ENCODE measurements at places on chromosomes 3 and 15. TPM values are rescaled to one million over a fixed set of nuclear protein-coding genes. Genes with fewer than 3 reads are reported as not detected.

The PPP2R3A gene
- 10.4 TPM for total RNA-seq

The CYP1A1 gene
- not detected for total RNA-seq

The PLSCR2 gene
- 0.18 TPM for total RNA-seq

The RARB gene
- total RNA-seq: 37.2 TPM

The STT3B gene
- 116 TPM for total RNA-seq

The CLDN18 gene
- not detected for total RNA-seq

The CHRM5 gene
- not detected for total RNA-seq

The RPL39L gene
- total RNA-seq: 35.7 TPM

The GNB4 gene
- total RNA-seq: 51.2 TPM

The PGBD4 gene
- total RNA-seq: 0.58 TPM

The RARRES1 gene
- total RNA-seq: 148 TPM

The SERPINI2 gene
- not detected for total RNA-seq

The MORC1 gene
- not detected for total RNA-seq

The PRRT3 gene
- total RNA-seq: 2.0 TPM

The WDR82 gene
- 45.3 TPM for total RNA-seq

The GLDN gene
- total RNA-seq: 0.53 TPM

Data from myometrial cell (primary cell).